ENCODE measurements at places on chromosomes 5 and 9. TPM values are rescaled to one million over a fixed set of nuclear protein-coding genes. Genes with fewer than 3 reads are reported as not detected.

DNA sequence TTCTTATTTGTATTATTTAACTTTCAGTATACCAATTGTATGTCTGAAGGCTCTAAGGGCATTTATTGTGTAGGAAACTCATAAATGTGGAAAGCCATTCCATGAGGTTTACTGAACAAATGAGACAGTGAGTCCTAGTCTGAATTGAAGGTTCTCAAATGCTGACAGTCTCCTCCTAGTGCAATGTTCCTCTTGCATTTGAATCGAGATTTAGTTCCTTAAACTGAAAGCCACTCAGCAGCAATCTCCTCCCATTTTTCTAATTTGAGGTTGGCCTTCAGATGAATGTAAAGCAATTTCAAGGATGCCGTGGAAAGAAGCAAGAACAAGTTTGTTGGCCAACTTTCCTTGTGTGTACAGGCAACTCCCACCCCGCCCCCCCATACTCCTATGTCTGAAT lies 493.2 kb upstream of the KLF4 start:
- no peak for DNase-seq

DNA sequence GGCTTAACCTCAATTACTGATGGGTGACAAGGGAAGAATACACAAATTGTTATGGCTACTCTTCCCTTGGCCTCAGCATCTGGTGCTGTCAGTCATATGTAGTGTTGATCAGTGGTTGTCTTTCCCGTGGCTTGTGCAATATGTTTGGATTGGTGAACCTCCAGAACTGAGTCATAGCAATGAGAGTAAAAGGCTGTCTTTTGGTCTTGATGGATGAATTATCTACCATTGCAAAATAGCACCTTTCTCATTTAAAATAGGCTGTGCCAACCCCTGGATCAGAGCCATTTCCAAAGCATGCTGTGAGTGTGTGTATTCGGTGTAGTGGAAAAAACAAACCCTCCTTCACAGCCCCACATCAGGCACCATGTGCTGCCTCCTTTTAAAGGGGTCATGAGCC lies 14.6 kb upstream of the F2R start:
- no peak for DNase-seq

- no peak for DNase-seq
Measured at GRCh38 chr9:81455462-81456219, 233.7 kb downstream of the TLE1 start.

DNA sequence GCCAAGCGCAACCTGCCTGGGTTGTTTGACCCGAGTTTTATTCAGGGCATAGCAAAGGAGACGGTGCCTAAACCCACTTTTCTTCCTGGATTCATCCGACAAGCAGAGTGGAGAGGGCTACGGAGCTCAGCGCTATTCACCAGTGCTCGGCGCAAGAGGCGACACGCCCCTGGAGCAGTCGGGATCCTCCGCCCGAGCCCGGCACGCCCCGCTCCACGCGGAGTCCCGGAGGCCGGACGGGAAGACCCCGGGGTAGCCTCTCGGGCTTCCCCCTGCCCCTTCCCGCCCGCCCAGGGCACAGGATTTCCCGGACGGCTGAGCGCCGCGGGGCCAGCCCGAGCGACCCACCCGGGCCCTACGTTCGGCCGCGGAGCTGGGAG lies 427 bp downstream of the SERINC5 start:
- peak; percentile 73 for DNase-seq

DNA sequence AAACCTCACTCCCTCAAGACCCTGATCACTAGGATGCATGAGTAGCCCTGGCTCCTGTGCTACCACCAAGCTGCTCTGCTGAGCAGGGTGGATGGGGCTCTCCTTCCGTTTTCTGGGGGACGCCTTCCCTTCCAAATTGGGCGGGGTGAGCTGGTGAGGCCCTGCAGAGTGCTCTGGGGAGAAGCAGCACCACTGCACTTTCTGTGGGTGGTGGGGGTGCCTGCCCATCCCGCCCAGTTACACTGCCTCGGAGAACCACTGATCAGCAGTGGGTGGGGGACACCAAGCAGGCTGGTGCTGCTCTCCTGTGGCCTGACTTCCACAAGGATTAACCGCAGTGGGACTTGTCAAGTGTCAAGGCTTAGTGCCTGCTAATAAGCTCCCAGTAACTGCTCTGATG lies 19.0 kb downstream of the GFPT2 start:
- no peak for DNase-seq

DNA sequence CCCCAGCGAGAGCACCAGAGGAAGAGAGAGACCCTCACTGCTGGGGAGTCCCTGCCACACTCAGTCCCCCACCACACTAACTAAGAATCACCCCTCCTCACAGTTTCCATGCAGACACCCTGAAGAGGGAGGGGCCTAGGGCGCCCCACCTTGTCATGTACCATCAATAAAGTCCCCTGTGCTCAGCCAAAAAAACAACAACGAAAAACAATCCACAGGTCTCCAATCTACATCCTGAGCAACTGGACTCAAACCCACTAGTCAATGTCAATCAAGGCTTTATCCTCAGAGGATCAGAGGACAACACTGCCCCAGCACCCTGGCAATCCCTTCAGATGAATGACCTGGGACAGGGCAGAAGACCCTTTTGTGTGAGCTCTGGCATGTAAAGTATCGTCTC lies 210.1 kb upstream of the MSX2 start:
- no peak for DNase-seq

- DNase-seq: no peak
Measured at GRCh38 chr9:75071530-75072122, 16.3 kb downstream of the NMRK1 start.

Gene GCNT1
- total RNA-seq: 1.2 TPM

Gene IL5
- not detected for total RNA-seq

Gene CCL27
- total RNA-seq: 1.7 TPM

All from glutamatergic neuron (in vitro differentiated cells).